ENCODE measurements at places on chromosomes 4 and X. TPM values are rescaled to one million over a fixed set of nuclear protein-coding genes. Genes with fewer than 3 reads are reported as not detected.

USP51 gene
- total RNA-seq = 1.9 TPM

DNA sequence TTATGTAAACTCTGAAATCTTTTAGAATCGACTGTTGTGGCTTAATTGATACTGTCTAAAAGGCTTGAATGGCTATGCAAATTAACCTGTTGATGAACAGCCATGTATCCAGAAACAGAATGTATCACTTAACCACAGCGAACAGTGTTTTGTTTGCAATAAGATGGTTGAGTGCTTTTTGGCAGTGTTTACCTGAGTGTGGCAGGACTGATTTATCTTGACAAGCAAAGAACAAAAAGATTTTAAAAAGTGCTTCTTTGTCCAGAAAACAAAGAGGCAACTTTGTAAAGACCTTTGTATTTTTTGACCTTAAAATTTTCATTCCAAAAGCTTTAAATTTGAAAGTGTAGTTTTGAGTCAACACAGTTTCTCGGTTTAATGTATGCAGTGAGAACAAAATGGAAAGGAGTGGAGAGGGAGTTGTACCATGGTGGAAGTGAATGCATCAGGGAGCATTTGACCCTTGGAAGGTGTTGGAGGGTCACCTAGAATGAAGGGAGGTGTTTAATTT is 18.0 kb downstream of the ARHGAP10 start:
- DNase-seq = no peak

DNA sequence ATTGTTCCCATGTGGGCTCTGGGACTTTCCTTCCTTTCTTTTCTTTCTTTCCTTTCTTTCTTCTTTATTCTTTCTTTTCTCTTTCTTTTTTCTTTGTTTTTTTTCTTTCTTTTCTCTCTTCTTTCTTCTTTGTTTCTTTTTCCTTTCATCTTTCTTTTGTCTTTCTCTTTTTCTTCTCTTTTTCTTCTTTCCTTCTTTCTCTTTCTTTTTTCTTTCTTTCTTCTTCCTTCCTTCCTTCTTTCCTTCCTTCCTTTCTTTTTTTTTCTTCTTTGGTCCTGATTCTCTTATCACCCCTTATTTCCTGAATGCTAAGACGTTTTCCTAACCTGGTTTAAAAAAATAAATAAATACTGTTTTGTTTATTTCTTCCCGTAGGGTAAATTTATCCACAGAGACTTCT is 93.2 kb downstream of the CRLF2 start:
- DNase-seq = no peak

GRCh38 chrX:30649859-30650258 is 3.4 kb upstream of the GK start:
- DNase-seq = peak; percentile 37

- no peak for DNase-seq
Measured at GRCh38 chr4:27986476-27986875, 1125.8 kb downstream of the STIM2 start.

VCX gene
- not detected for total RNA-seq

CXCL6 gene
- 3.4 TPM for total RNA-seq

DNA sequence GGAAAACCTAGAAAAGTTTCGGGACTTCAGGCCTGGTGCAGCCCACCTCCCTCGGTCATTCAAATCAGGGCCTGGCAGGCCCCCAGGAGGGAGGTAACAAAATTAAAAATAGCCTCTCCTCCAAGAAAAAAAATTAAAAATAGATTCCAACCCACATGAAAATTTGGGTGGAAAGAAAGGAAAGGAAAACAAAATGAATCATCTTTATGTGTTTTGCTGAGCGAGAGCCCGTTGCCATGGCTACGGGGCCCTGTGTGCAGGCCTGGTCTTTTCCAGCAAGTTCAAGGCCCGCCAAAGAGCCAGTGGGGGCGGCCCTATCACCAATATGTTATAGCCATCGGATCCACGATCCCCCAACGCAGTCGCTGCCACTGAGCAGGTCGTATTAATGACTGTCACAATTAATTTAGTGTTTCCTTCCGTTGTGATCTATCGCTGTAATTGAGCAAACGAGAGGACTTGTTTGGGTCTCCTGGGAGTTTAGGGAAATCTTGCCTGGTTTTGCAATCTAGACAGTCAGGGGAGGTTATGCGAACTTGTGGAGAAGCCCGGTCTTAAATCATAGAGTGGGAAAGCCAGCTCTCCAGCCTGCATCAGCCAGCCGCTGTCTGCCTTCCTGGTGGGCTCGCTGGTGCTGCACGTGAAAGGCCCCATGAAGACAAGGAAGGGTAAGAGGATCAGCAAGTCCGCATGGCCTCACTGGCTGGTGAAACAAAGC is 452.4 kb downstream of the BCOR start:
- peak; percentile 25 for DNase-seq

DNA sequence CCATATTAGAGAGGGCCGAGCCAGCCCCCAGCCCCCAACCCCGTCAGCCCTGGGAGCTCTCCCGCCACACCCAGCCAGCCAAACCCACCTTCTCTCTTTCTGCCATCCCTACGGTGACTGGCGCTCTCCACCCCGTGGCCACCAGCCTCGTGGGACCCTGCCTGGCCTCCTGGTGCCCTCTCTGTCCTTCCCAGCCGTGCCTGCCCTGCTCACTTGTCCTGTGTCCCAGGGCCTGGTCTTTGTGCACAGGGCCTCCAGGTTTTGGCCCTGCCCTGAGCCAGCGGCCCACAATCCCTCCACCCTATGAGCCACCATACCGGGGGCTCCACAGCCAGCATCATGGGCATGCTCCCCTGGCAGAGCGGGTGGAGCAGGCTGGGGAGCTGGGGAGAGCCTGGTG is 77.4 kb downstream of the ABLIM2 start:
- no peak for DNase-seq

BEX5 gene
- 41.1 TPM for total RNA-seq

GRCh38 chrX:110358548-110358947 is at the start of gene RTL9:
TSS of gene RTL9 (plus strand) at chrX:110358848. CDS start at chrX:110450618, 91,770 bp downstream.
- no peak for DNase-seq

DNA sequence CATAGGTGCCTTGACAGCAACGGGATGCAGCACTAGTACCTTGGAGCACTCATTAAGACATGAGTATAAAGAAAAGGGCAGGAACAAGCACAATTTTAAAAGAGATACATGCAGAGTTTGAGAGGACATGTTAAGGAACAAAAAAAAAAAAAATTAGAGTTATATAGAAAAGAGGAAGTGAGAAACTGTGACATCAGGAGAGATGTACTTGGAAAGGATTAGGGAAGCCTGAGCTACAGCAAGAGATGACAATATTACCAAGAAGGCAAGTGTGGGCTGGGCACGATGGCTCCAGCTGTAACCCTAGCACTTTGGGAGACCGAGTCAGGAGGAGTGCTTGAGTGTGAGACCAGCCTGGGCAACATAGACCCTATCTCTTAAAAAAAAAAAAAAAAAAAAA is 37.4 kb downstream of the GPR143 start:
- no peak for DNase-seq

DNA sequence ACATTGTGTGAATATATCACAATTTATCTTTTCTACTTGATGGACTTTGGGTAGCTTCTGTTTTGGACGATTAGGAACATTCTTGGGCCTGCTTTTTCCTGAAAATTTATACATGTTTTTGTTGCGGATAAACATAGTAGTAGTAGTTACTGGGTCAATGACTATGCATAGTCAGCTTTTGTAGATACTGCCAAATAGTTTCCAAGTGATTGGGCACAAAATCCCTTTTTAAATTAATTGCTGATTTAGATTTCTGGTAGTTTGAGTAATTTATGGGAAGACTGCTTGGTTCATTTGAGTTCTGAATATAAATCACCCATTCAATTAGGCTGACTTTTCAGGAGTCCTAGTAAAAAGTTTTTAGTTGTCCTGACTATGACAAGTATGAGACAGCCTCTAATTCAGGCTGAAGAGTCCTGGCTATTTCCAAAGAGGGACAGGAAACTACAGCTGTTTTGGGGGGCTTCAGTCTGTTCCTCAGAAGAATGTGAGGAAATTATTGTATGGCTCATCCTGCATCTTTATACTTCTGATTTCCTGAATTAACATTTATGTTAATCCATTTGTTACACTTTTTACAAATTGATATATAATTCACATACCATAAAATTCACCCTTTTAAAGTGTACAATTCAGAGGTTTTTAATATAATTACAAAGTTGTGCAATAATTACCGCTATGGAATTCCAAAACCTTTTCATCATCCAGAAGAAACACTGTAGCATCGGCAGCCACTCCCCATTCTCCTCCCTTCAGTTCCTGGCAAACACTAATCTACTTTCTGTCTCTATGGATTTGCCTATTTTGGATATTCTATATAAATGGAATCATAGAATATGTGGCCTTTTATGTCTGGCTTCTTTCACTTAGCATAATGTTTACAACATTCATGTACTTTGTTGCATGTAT is 14.2 kb downstream of the LRP2BP start:
- DNase-seq = no peak
